ENCODE measurements at places on chromosomes 5 and 9.

- no peak for DNase-seq
These were observed 830.3 kb downstream of the BRINP1 start for GRCh38 chr9:118538959-118539358.

GRCh38 chr5:127830829-127831598 is 127.8 kb downstream of the CCDC192 start:
- no peak for DNase-seq

GRCh38 chr5:80198399-80198798 is 57.4 kb downstream of the SERINC5 start:
- DNase-seq: no peak

DNA sequence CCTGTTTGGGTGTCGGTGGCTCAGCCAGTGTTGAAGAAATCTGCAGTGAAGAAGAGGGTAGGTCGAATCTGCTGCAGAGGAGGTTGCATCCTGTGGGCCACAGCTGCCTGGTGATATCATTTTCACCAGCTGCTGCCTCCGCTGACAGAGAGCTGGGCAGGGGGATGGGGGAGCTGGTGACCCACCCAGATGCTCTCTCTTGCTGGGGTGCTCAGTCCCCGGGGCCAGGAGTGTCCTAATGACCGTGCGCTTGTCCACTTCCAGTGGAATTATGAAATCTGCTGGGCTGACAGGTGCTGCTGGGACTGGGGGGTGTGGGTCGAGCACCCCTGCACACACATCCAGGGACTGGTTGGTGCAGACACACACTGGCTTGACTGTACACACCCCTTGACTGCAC is 83.2 kb upstream of the IRX4 start:
- no peak for DNase-seq

GRCh38 chr5:108747774-108748400 is at the start of gene FER:
TSS of gene FER (plus strand) at chr5:108747897. CDS start at chr5:108798183, 50,286 bp downstream.
- no peak for DNase-seq

- DNase-seq: no peak
These were observed 450.0 kb downstream of the CCDC171 start for GRCh38 chr9:16002816-16003215.

Data from HS-27A (cell line).